ENCODE measurements at places on chromosomes 4 and X.

DNA sequence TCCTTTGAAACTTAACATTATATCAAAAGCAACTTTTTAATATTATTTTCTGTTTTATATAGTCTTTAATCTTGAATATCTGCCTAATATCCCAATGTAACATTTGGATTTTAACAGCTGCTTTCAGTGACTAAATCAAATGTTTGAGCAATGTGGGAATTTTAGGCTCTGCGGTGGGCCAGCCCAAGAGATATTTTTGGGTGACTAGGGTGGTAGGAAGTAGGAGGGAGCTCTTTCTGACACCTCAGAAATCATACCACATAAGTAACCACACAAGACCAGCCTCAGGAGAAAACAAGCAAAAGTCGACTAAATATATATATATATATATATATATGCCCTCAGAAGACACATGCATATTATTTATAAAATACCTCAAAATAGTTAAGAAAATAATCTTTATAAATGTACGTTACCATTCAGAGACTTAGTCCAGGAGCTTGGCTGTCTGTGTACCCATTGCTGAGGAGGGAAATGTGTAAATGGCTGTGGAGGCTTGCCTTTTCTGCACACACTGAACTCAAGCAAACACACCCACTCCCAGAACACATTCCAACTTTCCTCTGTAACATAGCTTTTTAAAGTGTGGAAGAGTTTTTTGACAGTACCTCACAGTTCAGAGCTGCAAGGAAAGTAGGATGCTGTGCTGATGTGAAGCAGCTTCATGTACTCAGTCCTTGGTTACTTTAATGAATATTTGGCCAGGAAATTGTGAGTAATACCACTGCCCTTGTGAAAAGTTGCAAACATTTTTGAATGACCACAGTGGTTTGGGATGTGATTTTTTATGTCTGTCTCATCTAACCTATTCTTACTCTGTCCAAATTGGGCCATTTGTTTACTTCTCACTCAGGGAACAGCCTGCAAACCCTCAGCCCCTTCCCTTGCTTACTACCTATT, at the start of gene RTL3:
RTL3 (minus strand) TSS at position 484 of the 900 bp plus-strand sequence. CDS start 908 bp downstream, outside the sequence.
- peaks cover 20% of the 10 kb centered on the region for H3K4me1 ChIP-seq
- H3K36me3 ChIP-seq: no peaks in the 10 kb centered on the region
- no peaks in the 10 kb centered on the region for H3K27me3 ChIP-seq
- H3K4me3 ChIP-seq: no peak within 1 kb of the TSS
- no peak within 1 kb of the TSS for H3K27ac ChIP-seq
- peak; percentile 52 for DNase-seq

GRCh38 chr4:40612831-40613230, 16.8 kb downstream of the RBM47 start:
- H3K4me3 ChIP-seq: no peak overlapping the region
- DNase-seq: no peak
- no peaks in the 10 kb centered on the region for H3K4me1 ChIP-seq
- no peak overlapping the region for H3K27ac ChIP-seq

DNA sequence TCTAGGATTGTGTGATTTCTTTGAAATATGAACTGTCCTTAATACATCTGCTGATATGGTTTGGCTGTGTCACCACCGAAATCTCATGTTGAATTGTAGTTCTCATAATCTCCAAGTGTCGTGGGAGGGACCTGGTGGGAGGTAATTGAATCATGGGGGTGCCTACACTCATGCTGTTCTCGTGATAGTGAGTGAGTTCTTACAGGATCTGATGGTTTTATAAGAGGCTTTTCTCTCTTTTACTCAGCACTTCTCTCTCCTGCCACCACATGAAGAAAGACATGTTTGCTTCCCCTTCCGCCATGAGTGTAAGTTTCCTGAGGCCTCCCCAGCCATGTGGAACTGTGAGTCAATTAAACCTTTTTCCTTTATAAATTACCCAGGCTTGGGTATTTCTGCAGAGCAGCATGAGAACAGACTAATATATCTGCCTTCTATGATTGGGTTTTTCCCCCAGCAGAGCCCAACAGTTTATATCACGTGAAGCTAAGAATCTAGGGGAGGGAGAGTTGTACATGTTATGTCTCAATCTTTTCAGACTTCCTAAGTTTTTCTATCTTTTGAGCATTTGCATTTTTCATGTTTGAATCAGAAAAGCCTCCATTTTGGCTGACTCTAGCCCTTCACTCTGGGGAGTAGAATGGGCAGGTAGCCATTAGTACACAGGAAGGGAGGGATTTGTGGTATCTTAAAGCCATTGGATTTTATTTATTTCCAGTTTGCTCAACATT, 58.9 kb downstream of the PLAC1 start:
- H3K36me3 ChIP-seq: no peaks in the 10 kb centered on the region
- H3K27me3 ChIP-seq: no peaks in the 10 kb centered on the region
- H3K27ac ChIP-seq: no peak overlapping the region
- no peak overlapping the region for H3K4me3 ChIP-seq

GRCh38 chr4:103091601-103092223, 7.9 kb downstream of the BDH2 start:
- H3K36me3 ChIP-seq: peaks cover 13% of the 10 kb centered on the region
- H3K4me3 ChIP-seq: no peak overlapping the region
- no peaks in the 10 kb centered on the region for H3K27me3 ChIP-seq
- DNase-seq: peak; percentile 83
- no peak overlapping the region for H3K27ac ChIP-seq
- H3K4me1 ChIP-seq: no peaks in the 10 kb centered on the region

DNA sequence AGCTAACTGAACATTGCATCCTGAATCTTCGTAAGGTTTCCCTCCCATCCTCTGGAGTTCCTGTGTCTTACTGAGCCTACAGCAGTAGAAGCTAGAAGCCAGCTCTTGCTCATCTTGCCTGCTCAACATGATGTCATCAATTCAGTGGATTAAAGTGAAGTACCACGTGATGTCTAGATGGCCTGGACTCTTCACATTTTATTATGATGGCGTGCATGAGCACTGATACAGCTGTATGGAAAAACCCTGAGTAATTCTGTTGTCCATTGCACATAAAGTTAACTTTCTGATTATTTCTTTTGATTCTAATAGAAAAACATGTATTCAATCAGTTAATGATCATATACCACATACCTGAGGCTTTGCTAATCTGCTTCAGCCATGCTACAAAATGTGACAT, 2387.7 kb upstream of the TENM3 start:
- no peak for DNase-seq
- no peaks in the 10 kb centered on the region for H3K4me1 ChIP-seq
- no peak overlapping the region for H3K27ac ChIP-seq
- no peaks in the 10 kb centered on the region for H3K36me3 ChIP-seq
- no peak overlapping the region for H3K4me3 ChIP-seq
- no peaks in the 10 kb centered on the region for H3K27me3 ChIP-seq

DNA sequence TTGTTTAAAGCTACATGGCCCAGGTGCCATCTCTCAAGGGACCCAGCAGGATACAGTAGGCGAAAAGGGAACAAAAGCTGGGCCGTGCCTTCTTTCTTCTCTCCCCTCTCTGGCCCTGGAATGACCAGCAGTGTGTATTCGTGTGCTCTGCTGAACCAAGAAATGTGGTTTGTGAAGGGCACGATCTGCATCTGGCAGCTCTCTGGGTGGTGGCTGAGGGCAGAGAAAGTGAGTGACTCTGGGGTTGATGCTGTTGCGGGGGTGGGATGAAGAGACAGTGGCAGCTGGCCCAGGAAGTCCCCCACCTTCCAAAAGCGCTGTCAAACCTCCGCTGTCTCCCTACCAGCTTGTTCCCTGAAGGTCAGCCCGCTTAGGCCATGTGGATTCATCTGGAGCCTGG, 88.3 kb downstream of the CLDN34 start:
- H3K36me3 ChIP-seq: no peaks in the 10 kb centered on the region
- H3K4me3 ChIP-seq: no peak overlapping the region
- no peak for DNase-seq
- no peaks in the 10 kb centered on the region for H3K27me3 ChIP-seq
- H3K27ac ChIP-seq: no peak overlapping the region
- H3K4me1 ChIP-seq: peaks cover 7% of the 10 kb centered on the region

DNA sequence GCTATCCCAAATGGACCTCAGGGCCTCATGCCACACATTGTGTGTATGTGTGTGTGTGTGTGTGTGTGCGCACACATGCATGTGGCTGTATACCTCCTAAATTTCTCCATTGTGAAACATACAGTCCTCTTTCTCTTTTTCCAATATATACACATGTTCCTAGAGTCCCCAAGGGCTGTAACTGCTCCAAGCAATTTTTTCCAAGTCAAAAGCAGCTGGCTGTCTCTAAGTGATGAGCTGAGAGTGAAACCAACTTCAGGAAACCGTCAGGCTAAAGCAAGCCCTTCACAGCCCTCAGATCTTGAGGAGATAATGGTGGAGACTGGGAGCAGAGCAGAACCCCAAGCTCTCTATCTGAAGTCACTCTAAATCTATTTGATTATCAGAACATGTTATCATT, 496.1 kb upstream of the DIPK2B start:
- no peaks in the 10 kb centered on the region for H3K36me3 ChIP-seq
- no peak for DNase-seq
- no peaks in the 10 kb centered on the region for H3K4me1 ChIP-seq
- H3K27me3 ChIP-seq: no peaks in the 10 kb centered on the region

DNA sequence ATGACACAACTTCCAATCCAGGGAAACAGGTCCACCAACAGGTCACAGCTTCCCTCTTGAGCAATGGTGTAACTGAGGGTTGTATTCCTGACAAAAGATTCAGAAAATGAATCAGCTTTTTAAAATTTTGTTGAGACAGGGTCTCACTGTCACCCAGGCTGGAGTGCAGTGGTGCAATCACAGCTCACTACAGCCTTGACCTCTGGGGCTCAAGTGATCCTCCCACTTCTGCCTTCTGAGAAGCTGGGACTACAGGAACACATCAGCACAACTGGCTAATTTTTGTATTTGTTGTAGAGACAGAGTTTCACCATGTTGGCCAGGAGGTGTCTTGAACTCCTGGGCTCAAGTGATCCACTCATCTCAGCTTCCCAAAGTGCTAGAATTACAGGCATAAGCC, 43.7 kb downstream of the SAT1 start:
- H3K36me3 ChIP-seq: no peaks in the 10 kb centered on the region
- no peak for DNase-seq
- no peaks in the 10 kb centered on the region for H3K27me3 ChIP-seq
- no peak overlapping the region for H3K27ac ChIP-seq
- no peak overlapping the region for H3K4me3 ChIP-seq

GRCh38 chr4:173139561-173139960, 29.1 kb upstream of the GALNT7 start:
- no peak overlapping the region for H3K27ac ChIP-seq
- no peaks in the 10 kb centered on the region for H3K27me3 ChIP-seq
- no peaks in the 10 kb centered on the region for H3K4me1 ChIP-seq

DNA sequence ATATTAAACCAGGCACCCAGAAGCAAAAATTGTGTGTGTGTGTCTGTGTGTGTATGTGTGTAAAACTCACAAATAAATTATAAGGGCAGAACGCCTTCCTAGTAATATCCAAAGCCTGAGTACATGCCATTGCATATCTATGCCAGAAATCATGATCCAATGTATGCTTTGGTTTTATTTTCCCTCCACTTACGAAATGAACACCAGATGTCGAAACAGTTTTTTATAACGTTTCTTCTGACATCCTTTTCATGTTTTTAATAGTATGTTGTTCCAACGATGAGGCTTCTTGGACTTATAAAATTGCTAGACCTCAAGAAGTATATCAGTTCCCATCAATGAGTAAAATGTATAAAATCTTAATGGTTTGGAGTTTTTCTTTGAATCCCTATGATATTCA, 55.4 kb downstream of the KCNIP4 start:
- H3K4me1 ChIP-seq: no peaks in the 10 kb centered on the region
- no peaks in the 10 kb centered on the region for H3K27me3 ChIP-seq
- H3K27ac ChIP-seq: no peak overlapping the region

DNA sequence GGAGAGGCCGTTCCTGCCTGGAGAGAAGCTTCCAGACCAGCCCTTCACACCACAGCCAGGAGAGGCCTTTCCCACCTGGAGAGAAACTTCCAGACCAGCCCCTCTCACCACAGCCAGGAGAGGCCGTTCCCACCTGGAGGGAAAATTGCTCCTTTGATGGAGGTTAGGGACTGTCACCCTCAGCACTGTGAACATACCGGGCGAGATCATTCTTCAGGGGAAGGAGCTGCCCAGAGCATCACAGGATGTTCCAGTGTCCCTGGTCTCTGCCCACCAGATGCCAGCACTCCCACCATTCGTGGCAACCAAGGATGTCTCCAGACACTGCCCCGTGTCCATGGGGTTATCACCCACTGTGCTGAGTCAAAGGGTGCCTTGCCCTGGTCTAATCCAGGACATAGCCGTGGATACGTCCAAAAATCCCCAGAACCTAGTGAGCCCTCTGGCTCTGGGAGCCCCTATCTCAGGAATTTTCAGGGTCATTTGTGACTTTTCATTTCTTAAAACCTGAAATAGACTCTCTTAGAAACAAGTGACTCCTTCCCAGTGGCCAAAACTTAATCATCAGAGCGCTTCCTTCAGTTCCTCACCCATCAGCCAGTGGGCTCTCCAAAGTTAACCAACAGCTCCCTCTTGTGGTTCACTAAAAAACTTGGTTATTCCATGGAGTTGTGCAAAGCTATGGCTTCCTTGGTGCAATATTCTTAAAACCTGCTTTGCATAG, 80.2 kb downstream of the CRMP1 start:
- peak; percentile 88 for DNase-seq
- H3K27me3 ChIP-seq: no peaks in the 10 kb centered on the region
- H3K27ac ChIP-seq: no peak overlapping the region
- H3K4me3 ChIP-seq: no peak overlapping the region
- no peaks in the 10 kb centered on the region for H3K36me3 ChIP-seq

DNA sequence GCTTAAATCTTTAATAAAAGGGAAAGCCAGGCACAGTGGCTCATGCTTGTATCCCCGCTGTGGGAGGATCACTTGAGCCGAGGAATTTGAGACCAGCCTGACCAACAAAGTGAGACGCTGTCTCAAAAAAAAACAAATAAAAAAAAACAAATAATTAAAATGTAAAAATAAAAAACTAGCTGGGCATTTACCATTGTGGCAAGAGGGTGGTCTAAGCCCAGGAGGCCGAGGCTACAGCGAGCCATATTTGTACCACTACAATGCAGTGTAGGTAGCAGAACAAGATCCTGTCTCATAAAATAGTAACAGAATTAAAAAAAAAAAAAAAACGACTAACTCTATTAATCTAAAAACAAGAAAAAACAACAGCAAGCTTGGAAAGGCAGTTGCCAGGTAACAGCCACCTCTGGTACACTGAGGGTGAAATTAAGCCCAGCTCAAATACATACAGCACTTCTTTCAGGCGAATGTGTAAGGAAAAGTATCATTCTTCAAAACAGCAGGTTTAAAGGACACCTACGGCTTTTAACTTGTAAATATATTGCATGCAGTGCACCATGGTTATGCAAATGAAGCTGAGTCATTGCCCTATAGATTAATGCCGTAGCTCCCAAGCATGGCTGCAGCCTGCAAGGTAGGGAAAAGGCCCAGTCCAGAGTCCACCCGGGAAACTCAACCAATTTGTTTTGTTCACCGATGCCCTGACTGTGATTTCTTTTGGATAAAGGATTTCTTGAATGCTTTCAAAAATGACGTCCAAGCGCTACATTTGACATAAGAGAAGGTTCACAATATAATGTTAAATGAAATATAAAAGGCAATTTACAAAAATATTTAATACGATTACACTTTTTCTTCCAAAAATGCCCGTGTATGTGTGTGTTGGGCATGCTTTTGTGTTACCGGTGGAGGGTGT, 14.5 kb upstream of the TXLNG start:
- peaks cover 15% of the 10 kb centered on the region for H3K27me3 ChIP-seq
- no peak overlapping the region for H3K27ac ChIP-seq
- no peak overlapping the region for H3K4me3 ChIP-seq
- H3K4me1 ChIP-seq: no peaks in the 10 kb centered on the region

Measured in common myeloid progenitor, CD34-positive (primary cell).